Activated naive CD8-positive, alpha-beta T cell treated with anti-CD3 and anti-CD28 coated beads, Interleukin-2, amount 10 ng/mL, durations not matched to agents 7 days and 5 days (primary cell): ENCODE measurements at places on chromosomes 16 and 17. TPM values are rescaled to one million over a fixed set of nuclear protein-coding genes. Genes with fewer than 3 reads are reported as not detected.

TEX14 gene
- total RNA-seq: 0.43 TPM

C16orf54 gene
- total RNA-seq: 84.2 TPM

MPP3 gene
- not detected for total RNA-seq

KRT222 gene
- not detected for total RNA-seq

PRSS53 gene
- 10.9 TPM for total RNA-seq

SOCS7 gene
- 19.0 TPM for total RNA-seq

HS3ST2 gene
- 0.45 TPM for total RNA-seq

C1QTNF1 gene
- total RNA-seq: not detected

CCL23 gene
- not detected for total RNA-seq

OR1E1 gene
- total RNA-seq: not detected

CA10 gene
- 0.20 TPM for total RNA-seq

- H3K27me3 ChIP-seq: peaks cover 1% of the 10 kb centered on the region
- H3K4me1 ChIP-seq: no peaks in the 10 kb centered on the region
- DNase-seq: no peak
- no peaks in the 10 kb centered on the region for H3K36me3 ChIP-seq
These were observed 87.7 kb downstream of the MYH10 start for GRCh38 chr17:8542599-8543502.

DNA sequence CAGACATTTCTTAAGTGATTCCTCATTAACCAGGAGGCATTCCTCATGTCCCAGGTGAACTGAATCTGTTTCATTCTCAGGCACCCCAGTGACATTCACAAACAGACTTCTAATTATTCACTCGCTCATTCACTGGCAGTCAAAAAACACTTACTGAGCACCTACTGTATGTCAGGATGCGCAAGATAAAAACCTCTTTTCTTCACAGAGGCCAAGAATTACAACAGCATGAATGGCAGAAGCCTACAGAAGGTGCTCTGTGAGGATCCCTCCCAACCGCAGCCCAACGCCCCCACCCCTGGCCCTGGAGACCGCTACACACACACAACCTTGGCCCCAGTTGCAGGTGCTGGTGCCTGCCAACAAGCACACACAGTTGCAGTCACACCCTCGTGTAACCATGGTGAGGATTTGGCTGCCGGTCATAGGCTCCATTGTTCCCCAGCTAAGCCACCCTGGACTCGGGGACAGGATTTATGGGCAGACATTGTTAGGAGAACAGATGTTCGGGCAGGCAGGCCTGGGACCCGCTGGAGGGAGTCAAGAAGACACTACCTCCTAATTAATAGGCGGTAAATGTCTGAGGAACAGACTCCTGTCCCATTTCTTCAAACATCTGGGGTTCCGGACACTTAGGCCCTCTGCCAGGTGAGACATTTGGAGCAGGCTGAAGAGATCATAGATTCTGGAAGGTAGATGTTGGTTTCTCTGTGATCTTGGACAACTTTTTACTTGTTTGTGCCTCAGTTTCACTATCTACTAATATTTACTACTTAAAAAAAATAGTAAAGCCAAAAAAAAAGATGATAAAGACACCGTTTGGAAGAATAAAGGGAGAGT, 43.2 kb downstream of the CUEDC1 start:
- peaks cover 16% of the 10 kb centered on the region for H3K27me3 ChIP-seq
- peaks cover 1% of the 10 kb centered on the region for H3K4me1 ChIP-seq
- H3K27ac ChIP-seq: no peak overlapping the region
- no peak for DNase-seq

GRCh38 chr16:68265078-68265920, 973 bp downstream of the SLC7A6 start:
- no peak for DNase-seq
- H3K27ac ChIP-seq: peak overlapping the region; percentile 98
- no peaks in the 10 kb centered on the region for H3K27me3 ChIP-seq
- peak overlapping the region; percentile 97 for H3K4me3 ChIP-seq

GRCh38 chr17:39547713-39548478, 59.8 kb downstream of the NEUROD2 start:
- no peaks in the 10 kb centered on the region for H3K4me1 ChIP-seq
- H3K36me3 ChIP-seq: peaks cover 5% of the 10 kb centered on the region
- H3K27ac ChIP-seq: no peak overlapping the region
- H3K27me3 ChIP-seq: no peaks in the 10 kb centered on the region
- no peak overlapping the region for H3K4me3 ChIP-seq

GRCh38 chr17:68981288-68981687, 26.1 kb upstream of the ABCA8 start:
- DNase-seq: no peak
- no peaks in the 10 kb centered on the region for H3K27me3 ChIP-seq
- H3K4me3 ChIP-seq: no peak overlapping the region
- no peaks in the 10 kb centered on the region for H3K36me3 ChIP-seq
- no peak overlapping the region for H3K27ac ChIP-seq
- H3K4me1 ChIP-seq: no peaks in the 10 kb centered on the region

- H3K36me3 ChIP-seq: peaks cover 11% of the 10 kb centered on the region
- H3K4me1 ChIP-seq: peaks cover 40% of the 10 kb centered on the region
- no peak for DNase-seq
- H3K27me3 ChIP-seq: no peaks in the 10 kb centered on the region
- peak overlapping the region; percentile 99 for H3K27ac ChIP-seq
These were observed 18.8 kb downstream of the SIAH1 start for GRCh38 chr16:48366165-48367093.

DNA sequence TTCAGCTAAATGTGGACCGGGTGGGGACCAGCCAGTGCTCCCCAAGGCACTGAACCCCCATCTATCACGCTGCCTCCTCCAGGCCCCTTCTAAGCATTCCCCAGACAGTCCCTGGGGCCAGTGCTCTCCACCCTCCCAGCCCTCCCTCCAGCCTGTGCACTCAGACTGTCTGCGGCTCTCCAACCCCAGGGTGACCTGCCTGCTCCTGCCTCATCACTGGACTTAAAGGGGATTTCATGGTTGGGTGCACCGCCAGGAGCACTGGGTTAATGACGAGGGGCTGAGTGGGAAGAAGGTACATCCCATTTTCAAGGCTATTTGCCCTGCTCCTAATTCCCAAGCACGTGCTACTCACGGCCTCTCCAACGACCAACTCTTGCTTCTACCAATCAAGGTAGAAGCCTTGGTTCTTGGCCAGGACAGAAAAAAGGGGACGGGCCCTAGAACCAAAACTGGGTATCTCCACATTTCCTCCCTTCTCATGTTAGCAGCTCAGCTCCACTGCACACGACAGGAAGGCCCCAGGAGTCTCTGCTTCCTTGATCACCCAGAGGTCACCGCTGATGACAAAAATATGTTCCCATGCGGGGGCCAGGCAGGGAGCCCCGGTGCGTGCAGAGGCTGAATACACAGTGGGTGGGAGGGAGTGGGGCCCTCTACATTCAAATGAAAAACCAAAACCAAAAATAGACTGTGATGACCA, 3.5 kb upstream of the ABR start:
- H3K36me3 ChIP-seq: no peaks in the 10 kb centered on the region
- no peak overlapping the region for H3K27ac ChIP-seq
- no peak for DNase-seq
- H3K4me1 ChIP-seq: peaks cover 8% of the 10 kb centered on the region
- peaks cover 17% of the 10 kb centered on the region for H3K27me3 ChIP-seq

GRCh38 chr17:22469101-22469880, 777.0 kb downstream of the KCNJ18 start:
- no peak overlapping the region for H3K27ac ChIP-seq
- no peaks in the 10 kb centered on the region for H3K27me3 ChIP-seq
- no peak overlapping the region for H3K4me3 ChIP-seq

DNA sequence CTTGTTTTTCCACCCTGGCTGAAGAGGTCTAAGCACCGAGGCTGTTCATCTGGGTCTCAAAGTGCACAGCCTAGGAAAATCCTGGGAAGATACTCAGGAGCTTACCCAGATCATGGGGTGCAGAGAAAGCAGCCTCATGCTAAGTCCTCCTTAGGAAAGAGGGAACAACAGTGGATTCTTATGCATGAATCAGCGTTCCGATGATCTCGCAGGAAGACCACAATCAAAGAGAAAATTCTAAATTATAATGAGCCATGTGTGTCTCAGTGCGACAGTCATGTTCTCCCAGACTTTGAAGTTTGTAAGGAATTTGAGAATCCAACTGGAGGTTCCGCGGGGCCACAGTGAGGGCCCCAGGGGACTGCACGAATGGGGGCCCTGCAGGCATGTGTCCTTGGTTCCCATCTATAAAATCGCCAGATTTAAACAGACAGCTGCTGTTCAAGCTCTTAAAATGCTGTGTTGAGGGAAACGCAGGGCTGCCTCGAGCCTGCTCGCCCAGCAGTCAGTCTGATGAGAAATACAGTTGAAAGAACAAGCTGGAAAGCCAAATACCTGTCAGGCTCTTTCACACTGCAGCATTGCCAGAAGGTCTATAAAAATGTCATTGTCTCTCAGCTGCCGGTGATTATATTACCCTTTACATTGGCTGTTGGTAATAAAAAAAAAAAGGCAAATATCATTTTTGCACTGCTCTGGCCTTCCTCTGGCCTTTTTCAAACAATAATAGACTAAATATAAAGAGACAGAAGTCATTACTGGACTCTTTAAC, 152.1 kb downstream of the PMP22 start:
- H3K36me3 ChIP-seq: no peaks in the 10 kb centered on the region
- no peak for DNase-seq
- no peak overlapping the region for H3K4me3 ChIP-seq
- no peaks in the 10 kb centered on the region for H3K4me1 ChIP-seq
- H3K27me3 ChIP-seq: no peaks in the 10 kb centered on the region

DNA sequence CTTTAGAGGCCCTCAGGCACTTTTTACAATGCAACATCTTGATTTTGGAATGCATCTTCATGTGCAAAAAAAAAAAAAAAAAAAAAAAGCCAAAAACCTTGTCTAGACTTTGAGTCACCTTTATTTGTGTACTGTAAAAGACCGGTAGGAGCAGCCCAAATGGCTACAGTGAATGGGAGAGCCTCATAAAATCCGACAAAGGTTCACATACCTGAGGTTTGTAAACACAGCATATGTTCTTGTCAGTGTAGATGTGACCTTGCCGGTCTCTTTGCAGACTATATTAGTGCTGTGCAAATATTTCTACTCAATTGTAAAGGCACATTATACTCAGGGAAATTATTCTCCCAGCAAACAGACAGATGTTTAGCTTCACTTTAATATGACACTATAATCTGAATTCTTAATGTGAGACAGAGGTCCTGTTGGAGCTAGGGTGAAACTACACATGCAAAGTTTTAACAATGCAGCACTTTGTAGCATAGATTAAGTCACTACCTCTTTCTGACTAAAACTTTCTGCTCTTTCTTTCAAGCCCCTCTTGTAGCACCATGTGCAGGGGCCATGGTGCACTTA, 211.3 kb downstream of the CA10 start:
- H3K27me3 ChIP-seq: no peaks in the 10 kb centered on the region
- no peak for DNase-seq
- no peak overlapping the region for H3K27ac ChIP-seq
- no peaks in the 10 kb centered on the region for H3K36me3 ChIP-seq
- no peaks in the 10 kb centered on the region for H3K4me1 ChIP-seq

GRCh38 chr17:8609910-8610309, 20.6 kb downstream of the MYH10 start:
- no peak for DNase-seq
- peaks cover 2% of the 10 kb centered on the region for H3K36me3 ChIP-seq
- H3K4me3 ChIP-seq: no peak overlapping the region
- no peak overlapping the region for H3K27ac ChIP-seq

DNA sequence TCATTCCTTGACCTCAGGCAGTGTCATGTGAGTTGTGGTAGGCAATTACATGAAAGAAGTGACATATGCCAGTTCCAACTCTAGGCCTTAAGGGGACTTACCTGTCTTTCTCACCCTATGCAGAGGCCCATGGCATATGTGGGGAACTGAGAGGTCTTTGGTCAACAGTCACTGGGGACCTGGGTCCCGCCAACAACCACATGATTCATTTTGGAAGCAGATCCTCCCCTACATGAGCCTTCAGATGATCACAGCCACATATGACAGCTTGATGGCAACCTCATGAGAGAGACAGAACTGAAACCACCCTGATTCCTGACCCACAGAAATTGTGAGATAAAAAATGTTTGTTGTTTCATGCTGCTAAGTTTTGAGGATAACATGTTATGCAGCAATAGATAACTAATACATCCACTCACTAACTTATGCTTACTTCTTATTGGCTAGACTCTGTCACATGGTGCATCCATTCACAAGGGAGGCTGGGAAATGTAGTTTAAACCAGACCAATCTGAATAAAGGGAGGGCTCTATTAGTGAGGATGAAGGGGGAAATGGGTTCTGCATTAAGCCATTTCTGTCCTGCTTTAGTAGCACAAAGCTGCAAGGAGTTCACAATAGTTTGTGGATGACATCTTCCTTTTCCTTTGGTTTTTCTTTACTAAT, 298.2 kb downstream of the HAPSTR1 start:
- H3K4me1 ChIP-seq: no peaks in the 10 kb centered on the region
- no peaks in the 10 kb centered on the region for H3K36me3 ChIP-seq
- H3K27ac ChIP-seq: no peak overlapping the region
- H3K27me3 ChIP-seq: no peaks in the 10 kb centered on the region
- H3K4me3 ChIP-seq: no peak overlapping the region

DNA sequence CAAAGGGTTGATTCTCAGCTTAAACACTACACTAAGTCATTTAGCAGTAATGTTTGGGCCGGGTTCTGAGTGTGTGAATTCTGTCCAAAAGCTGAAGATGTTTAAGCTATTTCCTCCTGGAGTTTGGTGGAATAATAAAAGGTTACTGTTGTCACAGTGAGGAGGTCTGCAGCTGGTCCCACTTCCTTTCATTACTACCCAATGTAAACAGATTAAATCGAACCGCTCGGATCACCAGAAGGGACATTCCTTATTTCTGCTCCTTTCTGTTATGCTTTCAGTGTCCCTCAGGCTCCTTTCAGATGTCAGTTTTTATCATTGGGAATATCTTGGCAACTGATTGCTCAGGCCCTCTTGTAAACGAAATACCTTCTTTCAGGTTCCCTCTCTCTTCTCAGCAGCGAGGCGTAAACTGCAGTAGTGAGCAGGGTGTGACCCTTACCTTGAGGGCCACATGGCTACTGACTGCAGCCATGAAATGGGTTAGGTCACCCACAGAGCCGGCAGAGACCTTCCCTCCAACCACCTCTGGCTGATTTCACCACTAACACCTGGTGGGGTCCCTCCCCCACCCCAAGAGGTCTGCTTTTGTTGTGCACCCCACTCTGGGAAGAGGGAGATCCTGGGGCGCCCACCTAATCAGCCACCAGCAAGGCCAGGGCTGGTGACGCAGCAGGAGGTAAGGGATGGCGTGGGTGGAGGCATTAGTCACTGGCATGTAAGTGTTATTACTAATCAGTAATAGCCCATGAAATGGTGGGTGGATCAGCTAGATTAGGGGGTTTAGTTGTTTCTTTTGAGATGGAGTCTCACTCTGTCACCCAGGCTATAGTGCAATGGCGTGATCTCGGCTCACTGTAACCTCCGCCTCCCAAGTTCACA, 117.6 kb downstream of the VPS53 start:
- H3K4me3 ChIP-seq: no peak overlapping the region
- no peaks in the 10 kb centered on the region for H3K27me3 ChIP-seq
- no peaks in the 10 kb centered on the region for H3K4me1 ChIP-seq
- no peak overlapping the region for H3K27ac ChIP-seq

GRCh38 chr17:27339836-27340550, 46.1 kb downstream of the WSB1 start:
- no peaks in the 10 kb centered on the region for H3K27me3 ChIP-seq
- DNase-seq: no peak
- H3K4me3 ChIP-seq: peak overlapping the region; percentile 33
- H3K36me3 ChIP-seq: no peaks in the 10 kb centered on the region

GRCh38 chr17:82317394-82318168, at the start of gene CD7:
CD7 (minus strand) TSS chr17:82317608; CDS start chr17:82317495, 113 bp downstream.
- DNase-seq: peak; percentile 79
- peaks cover 12% of the 10 kb centered on the region for H3K4me1 ChIP-seq
- no peaks in the 10 kb centered on the region for H3K27me3 ChIP-seq
- H3K27ac ChIP-seq: no peak within 1 kb of the TSS
- H3K36me3 ChIP-seq: peaks cover 11% of the 10 kb centered on the region
- peak within 1 kb of the TSS; percentile 90 for H3K4me3 ChIP-seq
